Stimulated activated CD8-positive, alpha-beta memory T cell treated with anti-CD3 and anti-CD28 coated beads, Interleukin-7, amount 100 ng/mL, for 48 hours (primary cell): ENCODE measurements at places on chromosomes 3 and 15.

- DNase-seq, result no peak
Measured at GRCh38 chr15:64969401-64969800, 20.3 kb downstream of the SPG21 start.

GRCh38 chr15:96353416-96353929 is 23.0 kb downstream of the NR2F2 start:
- no peak for DNase-seq

GRCh38 chr3:156973954-156974353 is 147.8 kb downstream of the LEKR1 start:
- DNase-seq, result no peak

DNA sequence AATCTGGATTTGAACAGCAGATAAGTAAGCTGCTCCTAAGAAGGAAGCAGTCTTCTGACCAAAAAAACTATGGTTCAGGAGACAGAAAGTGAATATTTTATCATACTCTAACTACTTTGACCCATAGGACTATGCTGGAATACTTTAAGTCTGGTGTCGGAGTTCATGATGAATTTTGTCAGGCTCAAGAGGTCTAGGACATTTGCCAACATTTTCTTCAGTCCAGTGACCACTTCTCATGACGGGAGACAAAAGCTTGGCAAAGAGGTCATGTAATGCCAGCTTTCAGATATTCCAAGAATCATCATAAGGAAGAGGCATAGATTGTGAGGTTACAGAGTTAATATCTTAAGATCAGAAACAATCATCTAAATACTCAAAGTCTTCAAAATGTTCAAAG is 20.5 kb upstream of the DCBLD2 start:
- no peak for DNase-seq

GRCh38 chr3:165919284-165919683 is 82.1 kb upstream of the BCHE start:
- DNase-seq, result no peak

DNA sequence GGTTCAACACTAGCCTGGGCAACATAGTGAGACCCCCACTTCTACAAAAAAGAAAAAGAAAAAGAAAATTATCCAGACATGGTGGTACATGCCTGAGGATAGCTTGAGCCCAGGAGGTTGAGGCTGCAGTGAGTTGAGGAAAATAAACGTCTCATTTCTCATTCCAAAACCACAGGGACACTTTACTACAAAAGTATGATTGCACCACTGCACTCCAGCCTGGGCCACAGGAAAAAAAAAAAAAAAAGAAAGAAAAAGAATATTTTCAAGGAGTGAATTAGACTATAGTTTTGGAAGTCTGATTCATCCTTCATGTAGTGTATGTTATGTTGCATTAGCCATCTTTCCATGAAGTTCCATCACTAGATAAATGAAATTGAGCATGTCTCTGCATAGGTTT is 149.5 kb upstream of the THBS1 start:
- no peak for DNase-seq

- no peak for DNase-seq
Measured at GRCh38 chr3:61912158-61912557, 350.8 kb downstream of the PTPRG start.

DNA sequence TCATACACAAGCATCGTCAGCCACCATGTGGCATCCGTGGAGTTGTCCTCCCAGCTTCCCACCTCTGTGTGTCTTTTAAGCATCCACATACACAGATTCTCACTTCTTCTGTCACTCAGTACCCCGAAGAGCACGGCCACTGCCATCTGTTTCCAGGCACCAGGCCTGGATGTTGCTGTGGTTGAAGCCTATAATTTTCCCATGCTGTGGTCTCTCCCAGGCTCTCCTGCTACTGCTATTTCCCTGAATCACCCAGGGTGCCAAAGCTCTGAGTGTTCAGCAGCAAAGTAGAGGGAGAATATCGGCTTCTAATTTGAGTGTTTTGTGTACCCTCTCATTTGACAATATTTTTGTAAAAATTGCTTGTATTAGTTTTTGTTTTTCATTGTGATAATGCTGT is 265.7 kb downstream of the DIPK2A start:
- no peak for DNase-seq

GRCh38 chr3:125359700-125360099 is 15.4 kb downstream of the ZNF148 start:
- DNase-seq, result no peak

- DNase-seq, result no peak
Measured at GRCh38 chr3:137770066-137770834, 6.1 kb downstream of the SOX14 start.

GRCh38 chr3:177681852-177682251 is 484.6 kb upstream of the TBL1XR1 start:
- no peak for DNase-seq

- no peak for DNase-seq
Measured at GRCh38 chr3:185595526-185595925, 9.4 kb downstream of the SENP2 start.

DNA sequence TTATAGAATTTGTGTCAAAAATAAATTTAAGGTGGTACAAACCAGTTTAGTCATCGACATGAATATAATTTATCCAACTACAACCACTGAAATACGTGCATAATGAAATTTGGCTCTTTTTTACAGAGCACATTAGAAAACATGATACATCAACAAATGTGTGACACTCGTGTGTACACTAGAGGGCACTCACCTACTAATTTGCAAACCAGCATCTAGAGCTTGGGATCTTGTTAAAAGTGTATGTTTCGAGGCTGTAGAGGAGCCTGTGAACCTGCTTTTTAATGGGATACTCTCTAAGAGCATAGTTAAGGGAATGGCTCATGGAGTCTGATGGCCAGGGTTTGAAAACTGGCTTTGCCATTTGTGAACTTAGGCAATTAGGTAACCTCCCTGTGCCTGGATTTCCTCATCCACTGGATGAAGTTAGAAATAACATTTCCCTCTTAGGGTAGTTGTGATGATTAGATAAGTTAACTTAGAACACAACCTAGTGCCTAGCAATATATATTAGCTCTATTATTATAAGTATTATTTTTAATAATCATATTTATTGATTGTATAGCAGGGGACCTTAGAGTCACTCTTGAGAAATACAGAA is 8.8 kb upstream of the CPOX start:
- no peak for DNase-seq

DNA sequence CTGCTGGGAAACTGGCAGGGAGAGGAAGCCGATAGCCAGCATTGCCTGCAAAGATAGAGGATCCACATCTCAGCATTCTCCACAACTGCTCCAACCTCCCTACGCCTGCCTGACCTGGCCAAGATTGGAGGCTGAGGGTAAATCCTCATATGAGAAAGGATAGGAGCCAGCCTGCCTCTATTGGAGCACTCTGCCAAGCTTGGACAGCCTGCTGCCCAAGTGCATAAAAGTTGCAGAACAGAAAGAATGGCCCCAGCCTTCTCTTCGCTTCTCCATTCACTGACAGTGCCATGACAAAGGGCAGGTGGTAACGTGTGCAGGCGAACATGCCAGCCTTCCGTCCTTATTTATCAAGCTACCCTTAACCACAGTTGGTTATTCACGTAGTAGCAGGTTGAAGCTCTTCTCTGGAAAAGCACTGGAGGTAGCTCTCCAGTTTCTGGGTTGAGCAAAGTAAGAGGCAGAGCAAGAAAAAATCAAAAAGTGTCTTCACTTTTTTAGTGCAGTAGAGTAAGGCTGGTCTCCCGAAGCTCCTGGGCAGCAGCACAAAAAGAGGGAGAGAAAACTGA is 4.3 kb downstream of the BMF start:
- DNase-seq, result no peak

- DNase-seq, result no peak
Measured at GRCh38 chr3:66910266-66911055, 87.6 kb upstream of the KBTBD8 start.

DNA sequence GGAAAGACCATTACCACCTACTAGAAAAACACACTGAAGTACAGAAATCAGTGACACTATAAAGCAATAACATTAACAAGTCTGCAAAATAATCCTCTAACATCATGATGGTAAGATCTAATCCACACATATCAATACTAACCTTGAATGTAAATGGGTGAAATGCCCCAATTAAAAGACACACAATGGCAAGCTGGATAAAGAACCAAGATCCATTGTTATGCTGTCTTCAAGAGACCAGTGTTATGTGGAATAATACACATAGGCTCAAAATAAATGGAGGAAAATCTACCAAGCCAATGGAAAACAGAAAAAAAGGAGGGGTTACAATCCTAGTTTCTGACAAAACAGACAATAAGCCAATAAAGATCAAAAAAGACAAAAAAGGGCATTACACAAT is 13.5 kb downstream of the OR5K3 start:
- DNase-seq, result no peak

DNA sequence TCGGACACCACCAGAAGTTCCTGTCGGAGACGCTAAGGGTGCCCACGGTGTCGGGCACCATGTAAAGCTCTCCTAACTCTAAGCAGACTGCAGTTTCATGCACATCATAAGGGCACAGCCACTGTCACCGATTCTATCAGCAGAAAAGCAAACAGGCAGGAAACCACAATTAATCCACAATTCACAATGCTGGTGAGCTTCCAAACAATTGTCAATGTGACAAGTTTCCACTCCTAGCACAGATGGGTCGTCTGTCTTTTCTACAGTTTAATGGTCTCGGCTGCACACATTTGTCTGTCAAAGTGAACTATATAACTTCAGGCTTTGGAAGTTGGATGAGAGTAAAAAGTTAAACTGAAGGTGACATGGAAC is 8.8 kb upstream of the OCA2 start:
- DNase-seq, result no peak

DNA sequence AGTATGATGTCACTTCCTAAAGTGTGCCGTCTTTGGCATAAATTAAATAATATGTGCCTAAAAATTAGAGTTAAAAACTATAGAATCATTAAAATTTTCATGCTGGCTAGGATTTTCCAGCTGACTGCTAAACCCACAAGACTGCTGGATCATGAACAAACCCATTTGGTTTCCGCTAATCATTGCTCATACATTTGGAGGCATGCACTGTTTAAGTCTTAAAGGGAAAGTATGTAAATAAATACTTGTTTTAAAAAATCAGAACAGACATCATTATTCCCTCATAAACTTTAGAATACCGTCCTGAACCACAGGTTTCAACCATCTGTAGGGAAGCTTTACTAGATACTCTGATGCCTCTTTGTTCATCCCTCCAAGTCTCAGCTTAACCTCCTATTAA is 26.5 kb downstream of the ATP6V1A start:
- no peak for DNase-seq

DNA sequence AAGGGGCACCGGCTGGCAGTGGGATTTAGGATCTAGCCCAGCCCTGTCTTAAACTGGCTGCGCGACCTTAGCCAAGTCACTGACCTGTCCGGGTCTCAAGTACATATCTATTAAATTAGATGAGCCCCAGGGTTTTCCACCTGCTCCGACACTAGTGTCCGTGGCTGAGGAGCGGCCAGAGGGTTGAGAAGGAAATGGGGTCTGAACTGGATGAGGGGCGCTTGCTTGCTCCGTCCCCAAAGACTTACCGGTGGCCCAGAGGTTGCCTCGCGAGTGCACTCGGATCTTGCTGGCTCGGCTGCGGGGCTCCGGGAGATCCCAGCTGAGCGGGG is 285 bp downstream of the NMB start:
- DNase-seq, result no peak

DNA sequence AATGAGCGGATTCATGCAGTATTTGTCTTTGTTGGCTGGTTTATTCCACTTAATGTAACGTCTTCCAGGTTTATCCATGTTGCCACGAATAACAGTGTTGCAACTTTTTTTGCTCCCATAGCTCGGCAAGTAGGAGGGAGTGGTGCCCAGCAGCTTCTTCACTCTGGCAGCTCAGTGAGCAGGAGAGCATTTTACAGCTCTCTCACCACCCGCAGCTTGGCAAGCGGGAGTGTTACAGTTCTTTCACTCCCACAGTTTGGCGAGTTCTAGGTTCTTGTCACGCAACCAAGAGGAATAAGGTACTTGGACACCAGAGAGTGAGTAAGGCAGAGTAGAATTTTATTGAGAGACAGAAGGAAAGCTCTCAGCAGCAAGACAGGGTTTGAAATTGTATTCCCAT is 935.2 kb downstream of the TBL1XR1 start:
- DNase-seq, result no peak

GRCh38 chr3:189833266-189833665 is 202.1 kb downstream of the TP63 start:
- DNase-seq, result no peak

- no peak for DNase-seq
Measured at GRCh38 chr15:94749811-94750617, 518.7 kb downstream of the MCTP2 start.

DNA sequence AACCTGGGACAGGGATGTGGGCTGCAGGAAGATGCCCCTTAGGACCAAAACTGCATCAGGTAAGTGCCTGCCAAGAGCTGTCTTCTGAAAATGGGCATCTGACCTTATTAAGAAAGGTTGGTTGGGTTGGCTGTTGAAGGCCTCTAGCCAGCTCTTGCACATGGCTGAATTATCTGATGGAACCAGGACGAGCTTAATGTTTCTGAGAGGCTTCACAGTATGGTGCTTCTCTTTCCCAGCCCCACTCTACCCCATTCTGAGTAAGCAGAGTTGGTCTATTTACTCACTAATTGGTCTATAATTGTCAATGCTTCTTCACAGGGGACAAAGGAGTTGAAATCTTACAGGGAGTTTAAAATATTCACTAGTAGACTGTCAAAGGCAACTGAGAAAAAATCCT is 48.4 kb downstream of the DTWD1 start:
- DNase-seq, result no peak

GRCh38 chr3:13215940-13216546 is 142.8 kb upstream of the IQSEC1 start:
- no peak for DNase-seq

DNA sequence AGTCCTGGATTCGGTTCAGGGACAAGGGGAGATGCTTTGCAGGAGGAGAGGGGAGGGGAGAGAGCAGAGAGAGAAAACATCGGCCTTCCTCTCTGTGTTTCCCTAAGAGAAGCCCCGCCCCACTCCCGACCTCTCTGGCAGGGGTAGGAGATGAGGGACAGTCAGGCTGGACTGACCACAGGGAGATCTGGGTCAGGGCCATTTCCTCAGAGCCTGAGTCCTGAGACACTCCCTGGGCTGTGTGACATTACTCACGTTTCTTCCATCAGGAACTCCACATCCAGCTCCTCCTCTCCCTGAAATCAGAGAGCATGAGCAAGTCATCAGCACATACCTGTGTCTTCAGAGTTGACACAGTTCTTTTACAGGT is 9.1 kb downstream of the PLA2G4D start:
- DNase-seq, result no peak
